ENCODE measurements at places on chromosomes 11 and 22.

- no peak for DNase-seq
Observed at GRCh38 chr22:42357221-42357620, 75.0 kb downstream of the NFAM1 start.

- no peak for DNase-seq
Observed at GRCh38 chr11:96647621-96648020, 257.8 kb downstream of the JRKL start.

- no peak for DNase-seq
Observed at GRCh38 chr11:103631841-103632240, 404.6 kb upstream of the DDI1 start.

GRCh38 chr11:77206264-77207018, 78.4 kb downstream of the MYO7A start:
- no peak for DNase-seq

- no peak for DNase-seq
Observed at GRCh38 chr11:8477151-8477550, 116.9 kb downstream of the STK33 start.

DNA sequence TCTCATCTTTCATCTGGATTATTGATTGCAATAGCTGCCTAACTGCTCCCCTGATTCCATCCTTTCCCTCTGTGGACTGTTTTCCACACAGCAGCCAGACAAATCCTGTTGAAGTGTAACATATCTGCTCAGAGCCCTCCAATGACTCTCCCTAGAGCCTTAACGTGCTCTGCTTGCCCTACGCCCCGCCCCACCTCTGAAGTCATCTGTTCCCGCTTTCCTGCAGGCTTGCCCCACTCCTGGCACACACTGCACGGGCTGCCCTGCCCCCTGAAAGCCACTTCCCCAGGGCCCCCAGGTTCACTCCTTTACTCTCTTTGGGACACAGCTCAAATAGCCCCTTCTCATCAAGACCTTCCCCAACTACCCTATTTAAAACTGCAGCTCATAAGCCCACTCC, 59.5 kb downstream of the NECTIN1 start:
- no peak for DNase-seq

- no peak for DNase-seq
Observed at GRCh38 chr11:117420143-117420485, 92.5 kb downstream of the CEP164 start.
